ENCODE measurements at places on chromosomes 3 and 15.

GRCh38 chr3:139928708-139929505 lies 6.1 kb upstream of the CLSTN2 start:
- no peak for DNase-seq

DNA sequence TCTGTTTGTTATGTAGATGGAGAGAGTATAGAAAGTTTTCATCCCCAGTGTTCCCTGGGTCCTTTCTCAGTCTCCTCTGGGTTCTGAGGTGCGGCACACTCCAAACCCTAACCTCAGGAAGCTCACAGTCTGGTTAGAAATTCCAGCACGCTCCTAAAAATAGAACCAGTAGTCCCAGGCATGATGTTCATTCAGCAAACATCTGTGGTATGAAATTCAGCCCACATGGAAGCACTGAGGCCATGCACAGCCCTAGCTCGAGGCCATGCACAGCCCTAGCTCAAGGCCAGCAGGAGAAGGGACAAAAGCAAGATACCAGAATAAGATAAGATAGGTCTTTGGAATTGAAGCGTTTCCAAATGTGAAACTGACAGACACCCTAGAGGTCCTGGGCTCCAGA lies 82.3 kb upstream of the OXTR start:
- no peak for DNase-seq

- no peak for DNase-seq
Observed at GRCh38 chr3:16461463-16462245, 51.8 kb downstream of the RFTN1 start.

GRCh38 chr15:31292391-31293015 lies 34.1 kb upstream of the KLF13 start:
- no peak for DNase-seq

DNA sequence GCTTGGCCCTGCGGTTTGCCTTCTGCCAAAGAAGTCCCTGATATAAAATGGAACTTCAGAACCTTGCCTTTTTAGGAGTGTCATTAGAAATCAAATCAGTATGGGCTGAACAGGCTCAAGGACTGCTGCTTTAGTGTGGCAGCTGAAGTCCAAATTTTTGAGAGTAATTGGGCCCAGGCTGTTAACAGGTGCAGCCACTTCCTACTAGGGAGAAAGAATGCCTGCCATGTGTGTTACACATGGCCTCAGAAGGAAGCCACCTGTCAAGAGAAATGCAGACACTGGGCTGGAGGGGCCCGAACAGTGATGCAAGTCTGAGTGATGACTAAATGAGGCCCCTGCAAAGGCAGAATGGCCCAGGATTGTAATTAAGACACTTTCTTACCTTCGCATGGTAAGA lies 786.7 kb upstream of the CFAP20DC start:
- DNase-seq: no peak

DNA sequence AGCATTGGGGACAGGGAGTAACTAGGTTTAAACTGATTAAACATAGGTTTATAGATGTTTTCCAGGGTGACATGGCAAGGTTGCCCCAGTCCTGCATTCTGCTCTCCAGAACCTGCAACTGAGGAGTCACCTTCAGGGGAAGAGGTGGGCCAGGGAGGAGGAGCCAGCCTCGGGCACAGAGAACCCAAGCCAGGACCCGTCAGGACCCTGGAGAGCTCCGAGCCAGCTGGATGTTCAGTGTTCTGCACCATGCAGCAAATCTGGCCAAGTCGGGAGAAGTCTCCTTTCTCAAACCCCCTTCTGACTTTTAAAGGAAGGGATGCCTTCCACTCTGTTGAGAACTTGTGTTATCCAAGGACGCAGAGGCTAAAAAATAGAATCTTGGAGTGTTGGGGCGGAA lies 62.1 kb upstream of the SLC6A11 start:
- DNase-seq: peak; percentile 66
